ENCODE measurements at places on chromosomes 13 and 19.

DNA sequence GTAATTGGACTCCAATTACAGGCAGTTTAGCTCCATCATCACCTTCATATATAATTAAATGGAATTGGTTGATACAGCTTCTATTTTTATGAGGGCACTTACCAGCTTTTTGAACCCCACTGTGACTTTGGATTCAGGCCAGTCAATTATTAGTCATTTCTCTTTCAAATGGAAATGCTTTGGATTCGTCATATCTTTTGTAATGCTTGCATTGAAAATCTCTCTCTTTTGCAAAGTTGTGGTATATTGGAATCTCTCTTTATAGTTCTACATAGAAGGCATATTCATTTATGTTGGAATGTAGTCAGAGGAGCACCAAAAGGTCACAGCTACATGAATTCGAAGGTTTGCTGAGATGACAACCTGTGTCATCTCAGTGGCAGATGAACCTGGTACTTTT, 1074.3 kb upstream of the SLC10A2 start:
- no peak for DNase-seq

DNA sequence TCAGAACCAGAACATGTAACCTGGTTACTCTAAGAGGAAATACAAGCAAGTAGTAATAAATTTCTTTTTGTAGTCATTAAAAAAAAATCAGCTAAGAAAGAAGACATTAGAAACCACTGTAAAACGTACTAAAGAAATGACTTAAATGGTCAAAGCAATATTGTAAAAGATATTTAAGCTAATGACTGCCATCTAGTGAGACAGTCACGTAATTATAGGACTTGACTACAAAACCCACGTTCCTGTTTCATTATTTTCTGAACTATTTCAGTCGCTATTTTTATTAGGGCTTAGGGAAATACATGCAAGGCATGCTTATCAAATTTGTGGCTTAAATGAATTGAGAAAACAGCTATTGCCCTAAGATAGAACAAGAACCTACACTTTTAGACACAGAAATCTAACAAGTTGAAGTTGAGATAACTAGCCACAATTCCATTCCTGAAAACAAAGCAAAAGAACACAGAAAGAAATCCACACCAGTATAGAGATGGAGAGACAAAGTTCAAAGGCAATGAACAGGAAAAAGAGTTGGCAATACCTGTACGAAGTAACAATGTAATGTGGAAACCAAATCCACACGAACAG, 17.9 kb downstream of the ALG5 start:
- DNase-seq: no peak

DNA sequence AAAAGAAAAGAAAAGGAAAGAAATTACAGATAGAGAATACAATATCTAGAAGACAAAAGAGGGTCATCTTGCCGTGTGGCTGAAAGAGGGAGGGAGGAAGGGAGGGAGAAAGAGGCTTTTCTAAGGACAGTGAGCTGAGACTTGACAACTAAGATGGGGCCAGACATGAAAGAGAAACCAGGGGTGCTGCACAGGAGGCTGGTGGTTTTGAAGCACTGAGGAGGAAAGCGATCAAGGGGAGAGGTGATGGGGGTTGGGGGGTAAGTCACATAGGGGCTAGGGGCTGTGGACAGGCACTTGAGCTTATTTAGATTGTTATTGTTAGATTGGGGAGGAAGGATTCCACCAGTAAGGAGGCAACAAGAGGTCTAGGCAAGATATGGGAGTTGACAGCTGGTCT, 17.3 kb downstream of the PNPLA6 start:
- no peak for DNase-seq

DNA sequence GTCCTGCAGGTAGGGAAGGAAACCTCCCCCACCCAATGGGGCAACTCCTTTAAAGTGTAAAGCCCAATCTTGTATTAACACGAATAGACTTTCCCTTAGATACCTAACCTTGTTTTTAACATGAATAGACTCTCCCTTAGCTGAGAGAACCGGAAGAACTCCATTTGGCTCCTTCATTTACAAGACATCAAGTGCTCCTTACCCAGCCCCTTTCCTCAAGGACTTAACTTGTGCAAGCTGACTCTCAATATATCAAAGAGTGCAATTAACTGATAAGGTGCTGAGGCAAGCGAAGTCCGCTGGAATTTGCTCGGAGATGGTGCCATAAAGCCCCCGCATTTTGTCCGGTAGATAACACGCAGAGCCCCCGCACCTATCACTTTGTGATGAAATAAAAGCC, 9.9 kb upstream of the ZNF90 start:
- DNase-seq: no peak

- no peak for DNase-seq
These were observed 464.8 kb downstream of the COG6 start for GRCh38 chr13:40120288-40120687.

DNA sequence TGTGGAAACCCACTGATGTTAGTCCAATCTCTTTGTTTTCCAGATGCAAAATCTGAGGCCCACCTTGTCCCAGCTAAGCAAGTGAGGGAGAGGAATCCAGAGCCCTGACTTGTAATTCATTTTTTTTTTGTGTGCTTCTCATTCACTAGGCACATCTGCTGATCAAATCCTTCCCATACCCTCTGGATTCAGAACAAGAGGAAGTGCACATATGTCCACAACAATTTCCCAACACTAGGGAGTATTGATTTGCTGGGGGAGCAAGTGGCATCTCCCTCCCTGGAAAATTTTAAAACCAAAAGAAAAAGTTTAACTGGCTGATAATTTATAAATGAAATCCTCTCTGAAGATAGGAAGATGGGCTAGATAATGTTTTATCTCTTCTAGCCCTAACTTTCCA, 94.6 kb upstream of the RFC3 start:
- DNase-seq: no peak

GRCh38 chr13:21719463-21719862, 48.6 kb downstream of the FGF9 start:
- no peak for DNase-seq

- DNase-seq: no peak
These were observed 164.6 kb downstream of the NDFIP2 start for GRCh38 chr13:79645569-79645968.

- DNase-seq: no peak
These were observed 4.3 kb downstream of the GAMT start for GRCh38 chr19:1396768-1397679.

- DNase-seq: peak; percentile 92
These were observed at the start of gene C19orf25 for GRCh38 chr19:1478934-1479707. C19orf25 (minus strand) TSS chr19:1479215; CDS start chr19:1478903, 312 bp downstream.

DNA sequence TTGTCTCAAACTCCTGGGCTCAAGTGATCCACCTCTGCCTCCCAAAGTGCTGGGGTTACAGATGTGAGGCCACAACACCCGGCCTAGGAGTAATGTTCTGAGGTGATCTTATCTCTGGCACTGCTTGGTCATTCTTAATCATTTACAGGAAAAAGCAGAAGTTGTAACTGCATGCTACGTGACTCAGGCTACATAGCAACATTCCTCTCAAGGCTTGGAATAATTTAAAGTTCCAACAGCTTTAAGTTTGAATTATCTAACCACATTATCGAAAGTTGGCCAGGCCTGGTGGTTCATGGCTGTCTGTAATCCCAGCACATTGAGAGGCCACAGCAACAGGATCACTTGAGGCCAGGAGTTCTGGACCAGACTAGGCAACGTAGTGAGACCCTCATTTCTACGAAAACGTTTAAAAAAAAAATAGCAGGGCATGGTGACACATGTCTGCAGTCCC, 3.9 kb upstream of the B9D2 start:
- DNase-seq: no peak

GRCh38 chr13:104847922-104848321, 1687.5 kb downstream of the EFNB2 start:
- no peak for DNase-seq

All from activated CD8-positive, alpha-beta memory T cell treated with anti-CD3 and anti-CD28 coated beads, Interleukin-2, amount 50 U/mL, for 4 hours (primary cell).